ENCODE measurements at places on chromosomes 5 and 9.

DNA sequence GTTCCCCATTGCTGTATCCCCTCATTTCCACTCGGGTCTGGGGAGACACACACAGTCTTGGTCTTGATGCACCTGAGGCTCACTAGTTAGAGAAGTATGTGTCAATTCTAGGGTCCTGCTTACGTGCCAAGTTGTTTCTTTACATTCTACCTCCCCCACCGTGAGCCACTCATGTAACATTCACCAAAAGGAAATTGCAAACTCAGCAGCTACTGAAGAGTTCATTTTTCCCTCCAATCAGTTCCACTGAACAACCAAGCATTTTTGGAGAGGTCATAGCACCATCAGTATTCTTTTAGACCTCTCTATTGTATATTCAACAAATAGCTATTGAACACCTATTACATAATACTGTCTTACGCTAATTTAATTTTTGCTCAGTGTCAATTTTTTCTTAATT is 281.1 kb downstream of the SH3GL2 start:
- no peak for DNase-seq

- DNase-seq = no peak
Observed at GRCh38 chr9:137057545-137057944, 3.7 kb upstream of the ENTPD2 start.

- no peak for DNase-seq
Observed at GRCh38 chr5:39100851-39101396, 26.7 kb upstream of the RICTOR start.

DNA sequence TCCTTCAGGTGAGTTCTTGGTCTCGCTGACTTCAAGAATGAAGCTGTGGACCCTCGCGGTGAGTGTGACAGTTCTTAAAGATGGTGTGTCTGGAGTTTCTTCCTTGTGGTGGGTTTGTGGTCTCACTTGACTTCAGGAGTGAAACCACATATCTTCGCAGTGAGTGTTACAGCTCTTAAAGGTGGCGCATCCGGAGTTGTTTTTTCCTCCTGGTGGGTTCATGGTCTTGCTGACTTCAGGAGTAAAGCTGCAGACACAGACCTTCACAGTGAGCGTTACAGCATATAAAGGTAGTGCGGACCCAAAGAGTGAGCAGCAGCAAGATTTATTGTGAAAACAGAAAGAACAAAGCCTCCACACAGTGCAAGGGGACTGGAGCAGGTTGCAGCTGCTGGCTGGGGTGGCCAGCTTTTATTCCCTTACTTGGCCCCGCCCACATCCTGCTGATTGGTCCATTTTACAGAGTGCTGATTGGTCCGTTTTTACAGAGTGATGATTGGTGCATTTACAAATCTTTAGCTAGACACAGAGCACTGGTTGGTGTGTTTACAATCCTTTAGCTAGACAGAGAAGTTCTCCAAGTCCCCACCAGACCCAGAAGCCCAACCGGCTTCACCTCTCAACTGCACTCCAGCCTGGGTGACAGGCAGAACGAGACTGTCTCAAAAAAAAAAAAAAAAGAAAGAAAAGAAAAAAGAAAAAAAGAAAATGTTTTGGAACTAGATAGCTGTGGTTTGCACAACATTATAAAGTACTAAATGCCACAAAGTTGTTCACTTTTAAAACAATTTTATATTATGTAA is 9.1 kb upstream of the ERMP1 start:
- no peak for DNase-seq

DNA sequence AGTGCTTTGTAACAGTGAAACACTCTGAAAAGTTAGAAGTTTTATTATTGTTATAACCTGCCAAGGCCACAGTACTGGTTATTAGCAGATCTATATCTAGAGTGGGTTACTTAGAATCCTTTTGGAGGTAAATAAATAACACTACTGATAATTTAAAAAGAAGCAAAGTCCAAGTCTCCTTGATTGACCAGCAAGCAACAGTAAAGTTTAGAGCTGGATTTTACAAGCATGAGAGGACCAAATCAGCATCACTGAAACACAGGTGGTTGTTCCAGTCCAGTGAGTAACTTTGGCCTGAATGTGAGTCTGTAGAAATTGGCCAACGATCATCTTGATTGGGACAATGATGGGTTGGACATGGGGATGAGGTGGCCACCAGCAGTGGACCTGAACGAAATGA is 77.2 kb upstream of the AGXT2 start:
- DNase-seq = no peak

DNA sequence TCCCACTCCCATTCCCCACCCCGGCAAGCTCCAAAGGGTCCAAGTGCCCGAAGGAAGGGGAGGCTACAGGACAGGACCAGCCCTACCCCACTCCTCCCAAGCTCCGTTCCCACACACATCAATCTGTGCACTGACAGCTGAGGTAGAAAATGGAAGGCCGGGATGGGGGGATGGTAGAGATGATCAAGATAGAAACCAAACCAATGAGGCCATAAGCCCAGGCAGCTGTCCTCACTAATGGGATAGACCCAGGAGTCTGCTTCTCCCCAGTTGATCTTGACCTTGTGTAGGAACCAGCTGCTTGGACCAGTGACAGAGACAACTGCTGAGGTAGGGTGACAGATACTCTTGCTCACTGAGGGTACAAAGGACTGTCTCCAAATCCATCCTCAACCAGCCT is 38.6 kb downstream of the B4GALT1 start:
- no peak for DNase-seq

DNA sequence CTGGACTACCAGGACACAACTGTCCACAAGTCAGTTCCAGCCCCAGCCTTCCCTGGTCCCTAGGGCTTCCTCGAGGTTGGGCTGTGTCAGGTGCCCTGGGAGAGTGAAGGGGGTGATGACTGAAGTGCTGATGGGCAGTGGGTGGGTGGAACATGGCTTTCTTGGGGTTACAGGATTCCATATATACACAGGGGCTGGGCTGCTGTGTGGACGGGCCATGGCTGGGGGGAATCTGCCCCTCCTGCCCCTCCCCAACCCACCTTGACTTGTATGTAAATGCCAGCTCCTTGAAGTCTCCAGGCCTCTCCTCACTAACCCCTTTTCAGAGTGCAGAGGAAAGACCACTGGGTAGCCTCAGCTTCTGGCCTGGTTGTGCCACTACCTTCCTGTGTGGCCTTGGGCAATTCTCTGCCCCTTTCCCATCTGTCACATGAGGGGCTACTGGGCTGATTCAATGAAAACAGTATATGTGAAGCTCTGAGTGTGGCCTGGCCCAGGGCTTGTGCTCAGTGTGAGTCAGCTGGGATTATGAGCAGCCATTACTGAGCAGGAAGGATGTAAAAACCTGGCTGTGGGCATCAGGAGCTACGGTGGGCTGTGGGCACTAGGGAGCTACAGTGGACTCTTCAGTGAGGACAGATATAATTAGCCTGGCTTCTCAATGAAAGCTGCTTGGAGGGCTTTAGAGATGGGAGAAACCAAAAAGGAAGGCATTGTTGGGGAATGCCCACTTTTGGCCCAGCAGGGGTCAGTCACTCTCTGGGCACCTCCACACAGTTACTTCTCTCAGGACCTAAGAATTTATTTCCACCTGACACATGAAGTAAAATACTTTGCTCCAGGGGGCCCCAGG is 23.3 kb downstream of the PITX1 start:
- no peak for DNase-seq

DNA sequence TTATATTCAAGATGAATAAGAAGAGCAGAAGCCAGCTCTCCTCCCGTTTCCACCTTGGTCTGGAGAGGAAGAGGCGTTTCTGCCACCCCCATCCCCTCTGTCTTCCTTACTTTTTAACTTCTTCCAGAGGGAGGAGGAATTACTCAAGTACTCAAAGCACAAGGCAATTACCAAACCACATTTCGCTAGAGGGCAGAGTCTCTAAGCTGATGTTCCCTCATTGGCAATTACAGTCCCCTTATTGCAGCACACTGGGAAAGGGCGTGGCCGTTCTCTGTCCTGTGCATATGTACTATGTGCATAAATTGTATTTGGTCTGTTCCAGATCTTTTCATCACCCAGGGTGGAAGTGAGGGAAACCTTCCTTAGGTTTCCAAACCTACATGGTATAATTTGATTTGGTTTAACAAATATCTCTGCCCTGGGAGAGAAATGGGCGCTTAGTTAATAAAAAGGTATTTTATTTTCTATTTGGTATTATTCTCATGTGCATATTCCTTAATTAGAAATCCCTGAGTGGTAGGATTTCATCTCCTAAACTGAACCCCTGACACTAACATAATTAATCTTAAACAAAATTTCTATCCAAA is 29.8 kb upstream of the ALDOB start:
- peak; percentile 61 for DNase-seq

DNA sequence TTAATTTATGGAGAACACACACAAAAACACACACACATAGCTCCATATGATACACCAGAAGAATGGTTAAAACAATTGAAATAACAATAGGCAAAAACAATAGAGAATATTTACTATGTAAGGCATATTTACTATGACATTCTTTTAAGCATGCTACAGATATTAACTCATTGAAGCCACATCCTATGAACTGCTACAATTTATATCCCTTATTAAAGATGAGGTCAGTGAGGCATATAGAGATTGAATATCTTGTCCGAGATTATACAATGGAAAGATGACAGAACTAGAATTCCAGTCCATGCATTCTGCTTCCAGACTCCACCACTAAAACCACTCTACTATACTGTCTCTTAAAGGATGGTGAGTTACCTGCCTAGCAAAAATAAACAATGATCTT is 60.7 kb downstream of the ADAMTS12 start:
- DNase-seq = no peak

GRCh38 chr9:4679268-4680172 is at the start of gene CDC37L1:
CDC37L1 (plus strand) TSS chr9:4679569; CDS start chr9:4679768, 199 bp downstream.
- DNase-seq = peak; percentile 99

GRCh38 chr5:39714036-39714698 is 289.4 kb upstream of the DAB2 start:
- no peak for DNase-seq

- DNase-seq = no peak
Observed at GRCh38 chr5:36770125-36770524, 106.4 kb upstream of the NIPBL start.

DNA sequence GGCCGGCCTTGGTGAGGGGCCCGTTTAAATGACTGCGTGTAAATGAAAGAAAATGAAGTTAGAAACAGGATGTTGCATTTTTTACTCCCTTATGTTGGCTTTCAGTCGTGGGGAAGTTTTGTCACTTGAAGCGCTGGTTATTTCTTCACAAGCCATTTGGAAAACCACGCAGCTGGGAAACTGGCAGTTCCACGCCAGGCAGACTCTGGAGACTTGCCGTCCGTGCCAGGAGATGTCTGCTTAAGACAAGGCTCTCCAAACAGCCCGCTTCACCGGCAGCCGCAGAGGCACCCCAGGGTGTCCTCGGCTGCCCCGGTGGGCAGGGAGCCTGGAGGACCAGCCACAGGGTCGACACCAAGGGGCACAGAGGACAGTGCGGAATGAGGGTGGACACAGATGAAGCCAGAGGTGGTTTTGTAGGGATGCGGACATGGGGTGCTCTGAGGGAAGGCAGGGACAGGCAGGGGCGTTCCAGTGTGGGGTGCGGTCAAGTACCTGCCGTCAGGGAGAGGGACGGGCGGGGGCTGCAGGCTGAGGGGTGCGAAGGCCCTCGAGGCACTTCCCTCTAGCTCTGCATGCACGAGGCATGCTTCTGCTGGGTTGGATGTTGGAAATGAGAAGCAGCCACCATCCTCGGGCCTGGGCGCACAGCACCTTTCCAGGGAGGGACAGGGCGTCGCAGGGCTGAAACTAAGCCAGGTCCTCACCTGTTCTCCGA is 11.1 kb upstream of the AJM1 start:
- DNase-seq = peak; percentile 12

- DNase-seq = no peak
Observed at GRCh38 chr5:72126796-72127195, 19.5 kb downstream of the MAP1B start.

GRCh38 chr5:4977416-4978110 is 162.6 kb upstream of the ADAMTS16 start:
- no peak for DNase-seq

DNA sequence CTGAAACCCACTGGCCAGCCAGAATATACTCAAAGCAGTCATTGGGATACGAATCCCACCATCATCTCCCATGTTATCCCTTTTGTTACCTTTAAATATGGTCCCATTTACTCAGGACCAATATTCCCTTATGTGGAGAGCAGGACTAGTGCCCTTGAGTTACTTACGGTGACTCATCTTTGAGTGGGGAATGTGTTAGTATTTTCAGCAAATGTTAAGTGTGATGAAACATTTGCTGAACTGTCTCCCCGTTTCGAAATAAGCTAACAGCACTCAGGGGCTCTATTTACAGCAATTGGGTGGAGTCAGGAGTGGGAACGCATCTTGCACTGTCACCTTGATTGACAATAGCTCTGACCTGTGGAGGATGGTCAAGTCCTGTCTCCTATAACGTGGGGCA is 67.4 kb downstream of the CTSL start:
- DNase-seq = no peak

GRCh38 chr9:8725635-8726034 is 926.1 kb upstream of the DMAC1 start:
- DNase-seq = no peak

DNA sequence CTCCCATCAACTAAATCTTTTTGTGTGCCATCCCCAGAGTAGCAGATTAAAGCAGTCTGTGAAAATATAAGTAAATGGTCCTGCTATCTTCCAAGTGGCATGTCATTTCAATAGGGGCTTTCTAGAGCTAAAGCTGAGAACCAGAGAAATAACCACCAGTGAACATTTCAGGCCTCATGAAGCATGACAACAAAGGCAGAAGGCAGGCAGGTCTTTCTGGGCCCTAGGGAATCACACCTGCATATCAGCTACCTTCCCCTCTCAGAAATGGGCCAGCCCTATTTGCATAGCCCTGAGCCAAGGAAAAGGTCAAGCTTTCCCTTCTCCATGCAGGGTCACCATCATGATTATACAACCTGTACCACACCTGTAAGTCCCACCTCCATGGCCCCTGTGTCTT is 205.3 kb downstream of the DEPDC1B start:
- no peak for DNase-seq

DNA sequence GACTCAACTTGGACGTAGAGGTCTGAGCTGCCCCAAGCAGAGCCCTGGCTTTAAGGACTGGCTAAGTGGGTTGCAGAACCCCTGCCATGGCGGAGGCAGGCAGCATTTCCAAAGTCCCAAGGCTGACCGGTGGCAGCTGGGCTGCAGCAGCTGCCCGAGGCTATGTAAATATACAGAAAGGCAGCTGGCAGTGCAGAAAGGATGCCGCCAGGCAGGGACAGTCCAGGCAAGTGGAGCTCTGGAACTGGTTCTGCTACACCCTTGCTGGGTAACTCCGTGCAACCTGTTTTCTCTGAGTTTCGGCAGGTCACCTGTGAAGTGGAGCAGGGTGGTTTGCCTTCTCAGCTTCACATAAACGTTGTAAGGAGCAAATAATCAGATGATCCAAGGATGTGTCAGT is 46.0 kb downstream of the SHB start:
- DNase-seq = no peak

DNA sequence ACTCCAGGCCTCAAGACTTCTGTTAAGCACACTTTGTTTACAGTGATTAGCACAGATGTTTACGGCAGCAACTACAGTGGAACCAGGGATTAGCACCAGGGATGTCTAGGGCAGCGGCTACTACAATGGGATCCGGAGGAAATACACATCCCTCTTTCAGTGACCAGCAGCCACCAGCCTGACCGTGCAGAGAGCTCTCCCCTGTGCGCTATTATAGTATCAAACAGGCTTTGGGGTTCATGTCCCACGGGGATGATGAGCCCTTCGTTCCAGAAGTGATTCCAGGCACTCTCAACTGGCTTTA is 21.5 kb downstream of the GFPT2 start:
- DNase-seq = peak; percentile 8

Data from Right ventricle myocardium superior (tissue), 1 donor.